NCI-H1417 treated with DMSO at 0.1 percent for 48 hours (cell line): ENCODE measurements at places on chromosomes 6 and 20.
A peak's percentile ranks its signal among the peaks of the same experiment; 100 is the strongest.

DNA sequence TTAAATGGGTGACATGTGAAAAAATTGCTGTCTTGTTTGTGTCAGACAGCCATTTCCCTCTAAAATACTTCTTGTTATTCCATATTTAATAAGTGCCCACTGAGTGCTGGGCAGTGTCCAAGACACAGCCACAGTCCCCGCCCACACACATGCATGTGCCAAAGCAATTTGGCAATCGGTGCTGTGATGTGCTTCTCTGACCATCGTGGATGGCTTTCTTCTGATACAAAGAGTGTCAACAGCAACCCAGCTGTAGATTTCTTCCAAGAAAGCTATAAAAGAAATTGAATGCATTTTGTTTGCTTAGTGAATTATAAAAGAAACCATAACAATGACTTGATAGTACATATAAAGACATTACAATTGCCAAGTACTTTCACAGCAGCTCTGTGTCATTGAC, 140.5 kb upstream of the ATXN1 start:
- DNase-seq = no peak

GRCh38 chr6:25928562-25929324, 1.7 kb downstream of the SLC17A2 start:
- no peak for DNase-seq

- DNase-seq = no peak
These were observed 47.4 kb downstream of the SLC35B3 start for GRCh38 chr6:8387942-8388437.

DNA sequence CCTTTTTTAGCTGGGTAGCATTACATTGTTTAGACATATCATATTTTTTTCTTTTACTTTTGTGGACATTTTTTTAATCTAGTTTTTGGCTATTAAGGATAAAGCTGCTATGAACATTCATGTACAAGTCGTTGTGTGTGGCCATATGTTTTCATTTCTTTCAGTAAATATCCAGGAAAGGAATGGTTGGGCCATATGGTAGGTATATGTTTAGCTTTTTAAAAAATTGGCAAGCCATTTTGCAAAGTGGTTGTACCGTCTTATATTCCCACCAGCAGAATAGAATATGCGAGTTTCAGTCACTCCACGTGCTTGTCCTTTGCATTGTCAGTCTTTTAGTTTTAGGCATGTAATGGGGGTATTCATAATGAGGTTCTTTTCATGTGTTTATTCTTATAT, 106.3 kb upstream of the NOX3 start:
- DNase-seq = no peak

DNA sequence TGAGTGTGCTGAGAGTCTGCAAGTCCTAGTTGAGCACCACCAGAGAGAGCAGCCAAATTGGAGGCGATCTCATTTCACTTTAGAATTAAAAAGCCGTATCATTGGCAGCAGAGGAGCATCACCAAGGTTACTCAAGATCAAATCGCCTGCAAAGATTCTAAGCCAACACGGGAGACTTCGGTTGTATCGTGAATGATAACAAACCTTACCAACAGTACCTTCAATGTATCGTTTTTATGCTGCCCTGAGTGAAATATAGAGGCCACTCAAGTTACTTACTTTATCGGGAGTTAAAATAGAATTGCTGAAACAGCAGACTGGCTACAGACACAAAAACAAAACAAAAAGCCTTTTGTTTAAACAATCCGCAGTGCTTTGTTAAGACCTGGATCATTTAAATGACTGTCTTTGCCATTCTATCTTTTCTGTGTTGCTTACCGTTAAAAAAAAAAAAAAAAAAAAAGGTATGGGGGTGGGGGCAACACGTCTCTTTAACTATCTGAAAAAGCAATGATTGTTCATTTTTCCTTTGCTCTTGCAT, 14.2 kb downstream of the NHSL1 start:
- peak; percentile 39 for DNase-seq

DNA sequence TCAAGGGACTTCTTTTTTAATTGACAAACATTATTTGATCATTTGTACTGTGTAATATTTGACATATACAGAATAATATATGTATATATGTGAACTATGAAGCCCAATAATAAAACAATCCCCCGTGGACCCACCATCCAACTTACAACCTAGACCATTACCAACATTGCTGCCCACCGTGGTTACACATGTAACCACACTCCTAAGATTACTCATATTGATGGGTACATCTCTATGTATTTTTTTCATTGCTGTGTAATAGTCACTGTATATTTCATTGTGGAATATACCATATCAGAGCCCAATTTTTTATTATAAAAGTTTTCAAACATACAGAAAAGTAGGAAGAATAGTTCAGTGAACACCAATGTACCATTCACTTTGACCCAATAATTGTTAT, 94.3 kb downstream of the RTN4IP1 start:
- DNase-seq = no peak

GRCh38 chr6:11653028-11653583, 115.6 kb downstream of the TMEM170B start:
- DNase-seq = no peak

DNA sequence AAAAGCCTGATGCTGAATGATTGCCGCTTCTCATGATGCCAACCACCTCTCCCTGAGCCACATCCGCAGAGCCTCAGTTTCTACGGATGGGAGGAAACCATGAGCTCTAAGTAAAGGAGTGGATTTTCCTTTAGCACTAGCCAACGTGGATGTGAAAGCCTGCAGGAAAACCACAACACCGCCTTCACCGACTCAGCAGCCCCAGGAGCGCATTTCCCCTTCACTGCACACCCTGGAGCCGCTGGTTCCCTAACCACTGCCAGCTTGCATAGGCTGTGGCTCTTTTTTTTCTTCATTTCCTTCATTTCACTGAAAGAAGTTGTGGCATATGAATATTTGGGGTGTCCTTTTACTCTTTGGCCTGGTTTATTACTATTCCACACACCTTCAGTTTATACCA, 50.5 kb upstream of the SSTR4 start:
- DNase-seq = no peak

DNA sequence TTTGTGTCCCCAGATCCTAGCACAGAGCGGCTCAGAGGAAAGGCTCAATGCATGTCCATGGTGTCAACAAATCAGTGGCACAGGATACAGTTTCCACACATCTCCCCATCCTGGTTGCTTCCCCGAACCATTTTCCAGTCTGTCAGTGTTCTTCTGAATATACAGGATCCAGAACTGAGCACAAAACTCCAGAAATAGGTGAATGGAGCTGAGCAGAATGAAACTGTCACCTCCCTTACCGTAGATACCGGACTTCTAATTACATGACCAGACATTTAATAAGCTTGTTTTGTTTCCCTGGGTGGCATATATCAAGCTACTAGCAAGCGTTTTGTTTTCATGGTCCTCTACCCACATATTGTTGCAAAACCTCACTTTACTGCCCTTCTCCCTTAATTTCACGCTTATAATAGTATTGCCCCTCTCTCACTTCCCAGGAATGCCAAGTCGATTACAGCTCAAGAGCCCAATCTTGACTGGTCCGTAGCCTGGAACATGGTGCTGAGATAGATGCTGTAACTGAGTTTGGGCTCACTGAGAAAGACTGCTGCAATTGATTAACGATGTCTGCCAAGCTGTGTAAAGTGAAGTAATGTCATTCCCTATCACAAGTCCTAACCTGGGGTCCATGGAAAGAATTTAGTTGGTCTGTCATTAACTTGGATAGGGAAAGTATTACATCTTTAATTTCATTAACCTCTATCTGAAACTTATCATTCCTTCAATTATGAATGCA, 12.0 kb upstream of the SCRT2 start:
- no peak for DNase-seq
